ENCODE measurements at places on chromosomes 2 and 18. TPM values are rescaled to one million over a fixed set of nuclear protein-coding genes. Genes with fewer than 3 reads are reported as not detected.

IKZF2 gene
- 8.5 TPM for total RNA-seq

- no peak for DNase-seq
Observed at GRCh38 chr2:105315314-105315713, 14.2 kb downstream of the TGFBRAP1 start.

GRCh38 chr18:49619801-49620200, 57.9 kb downstream of the LIPG start:
- DNase-seq: no peak

DNA sequence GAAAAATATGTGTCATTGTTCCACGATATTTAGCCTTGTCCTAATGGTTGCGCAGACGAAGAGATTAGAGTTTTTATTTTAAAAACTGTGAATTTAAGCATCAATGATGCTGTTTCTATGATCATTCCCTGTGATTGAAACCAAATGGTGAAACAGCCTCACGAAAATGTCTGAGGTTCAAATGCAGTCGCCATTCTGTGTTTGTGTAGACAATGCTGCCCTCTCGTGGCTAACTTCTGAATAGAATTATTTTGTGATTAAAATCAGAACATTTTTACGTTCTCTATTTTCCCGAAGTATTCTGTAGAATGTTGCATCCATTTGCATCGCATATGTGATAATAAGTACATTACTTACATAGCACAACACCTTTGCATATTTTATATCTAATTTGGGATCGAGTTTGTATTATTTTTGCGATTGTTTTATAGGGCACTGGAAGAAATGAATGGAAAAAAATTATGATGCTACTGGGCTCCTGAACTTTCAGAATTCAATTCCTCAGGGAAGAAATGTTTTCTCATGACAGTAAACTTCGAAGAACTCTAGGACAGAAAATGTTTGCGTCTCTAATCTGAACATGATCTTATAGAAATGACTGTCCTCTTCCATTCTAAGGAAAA, 54.8 kb upstream of the CREB1 start:
- DNase-seq: no peak

GRCh38 chr18:78790511-78790910, 189.1 kb upstream of the SALL3 start:
- no peak for DNase-seq

DNA sequence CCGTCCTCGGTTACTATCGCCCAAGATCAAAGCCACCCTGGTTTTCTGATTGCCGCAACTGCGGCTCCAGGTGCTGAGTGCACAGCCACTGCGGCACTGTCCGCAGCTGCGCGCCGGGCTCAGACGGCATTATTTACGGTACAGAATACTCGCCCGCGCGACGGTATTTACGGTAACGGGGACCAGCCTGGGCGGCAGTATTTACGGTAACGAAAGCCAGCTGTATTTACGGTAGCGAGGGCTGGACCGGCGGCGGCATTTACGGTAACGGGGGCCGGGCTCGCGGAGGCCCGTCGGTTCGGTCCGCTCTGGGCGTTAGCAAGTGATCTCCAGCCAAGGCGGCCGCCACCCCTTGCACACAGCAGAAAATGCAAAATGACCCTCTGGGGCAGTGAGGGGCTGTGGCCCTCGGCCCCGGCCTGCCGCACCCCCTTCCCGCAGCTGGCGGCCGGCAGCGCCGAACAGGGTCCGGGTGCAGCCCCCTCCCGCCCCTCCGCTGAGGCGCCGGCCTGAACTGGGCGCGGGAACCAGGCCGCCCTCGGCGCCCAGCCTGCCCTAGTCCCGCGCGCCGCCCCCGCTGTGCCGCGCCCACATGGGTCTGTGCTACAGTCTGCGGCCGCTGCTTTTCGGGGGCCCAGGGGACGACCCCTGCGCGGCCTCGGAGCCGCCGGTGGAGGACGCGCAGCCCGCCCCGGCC, at the start of gene GNAL:
Gene GNAL (plus strand): TSS at position 293 of the 697 bp plus-strand sequence. CDS start 300 bp downstream, at position 593.
- peak; percentile 68 for DNase-seq

ARID5A gene
- 5.6 TPM for total RNA-seq

- DNase-seq: no peak
Observed at GRCh38 chr2:97731274-97732020, 18.1 kb downstream of the ZAP70 start.

DNA sequence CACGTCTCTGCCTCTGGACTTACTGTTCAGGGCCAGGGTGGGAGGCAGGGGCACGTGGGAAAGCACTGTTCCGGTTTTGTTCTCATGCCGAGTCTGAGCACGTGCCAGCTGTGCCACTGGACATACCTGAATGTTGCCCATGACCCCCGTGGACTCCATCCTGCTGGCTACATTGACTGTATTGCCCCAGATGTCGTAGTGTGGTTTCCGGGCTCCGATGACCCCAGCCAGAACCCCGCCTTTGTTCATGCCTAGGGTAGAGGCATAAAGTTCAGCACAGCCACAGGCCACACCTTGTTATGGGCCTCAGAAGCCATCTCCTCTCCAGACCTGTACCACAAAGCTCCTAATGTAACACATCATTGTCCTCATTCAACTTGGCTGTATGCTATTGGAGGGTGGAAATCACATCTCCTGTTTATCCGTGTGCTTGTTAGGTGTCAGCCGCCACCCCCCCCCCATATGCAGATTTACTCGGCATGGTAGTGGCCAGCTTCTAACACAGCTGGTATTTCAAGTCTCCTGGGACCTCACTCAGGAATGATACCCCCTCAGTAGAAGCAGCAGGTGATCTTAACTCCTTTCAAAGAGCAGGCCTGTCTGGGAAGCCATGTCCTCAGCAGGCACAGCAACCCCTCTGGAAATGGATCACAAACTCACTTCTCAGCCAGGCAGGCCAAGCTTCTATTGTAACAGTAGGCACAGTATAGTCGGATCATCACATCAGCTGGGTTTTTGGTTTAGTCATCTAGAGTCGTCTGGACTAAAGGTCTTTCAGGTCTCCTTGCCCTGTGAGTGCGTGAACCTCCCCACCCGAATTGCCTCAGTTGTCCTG, 27.6 kb downstream of the CENPO start:
- DNase-seq: no peak

Data from left colon (tissue), 2 donors.